Activated effector memory CD4-positive, alpha-beta T cell treated with Interleukin-2 at 50 U/mL for 16 hours (primary cell): ENCODE measurements at places on chromosomes 12 and 14.

DNA sequence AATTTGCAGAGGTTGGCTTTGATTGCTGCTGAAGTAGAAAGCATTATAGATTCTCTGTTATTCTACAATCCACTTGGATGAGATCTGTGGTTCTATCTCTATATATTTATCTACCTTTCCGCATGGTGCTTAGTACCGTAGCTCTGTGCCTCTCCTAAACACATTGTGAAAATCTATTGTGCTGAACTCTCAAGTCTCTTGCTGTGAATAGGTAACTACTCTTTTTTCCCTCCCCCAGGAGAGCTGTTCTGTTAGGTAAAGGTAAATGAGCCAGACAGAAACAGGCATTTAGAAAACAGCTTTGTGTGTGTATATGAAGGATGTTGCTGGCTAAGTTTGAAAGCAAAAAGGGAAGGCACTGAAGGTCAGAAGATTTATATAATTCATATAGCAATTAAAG lies 112.6 kb downstream of the BRMS1L start:
- DNase-seq: no peak

- no peak for DNase-seq
These were observed 19.5 kb downstream of the PLXNC1 start for GRCh38 chr12:94167756-94168416.

GRCh38 chr12:11807458-11807857 lies 158.0 kb downstream of the ETV6 start:
- DNase-seq: no peak

- DNase-seq: peak; percentile 72
These were observed 24.2 kb downstream of the SH2B3 start for GRCh38 chr12:111429828-111430432.

DNA sequence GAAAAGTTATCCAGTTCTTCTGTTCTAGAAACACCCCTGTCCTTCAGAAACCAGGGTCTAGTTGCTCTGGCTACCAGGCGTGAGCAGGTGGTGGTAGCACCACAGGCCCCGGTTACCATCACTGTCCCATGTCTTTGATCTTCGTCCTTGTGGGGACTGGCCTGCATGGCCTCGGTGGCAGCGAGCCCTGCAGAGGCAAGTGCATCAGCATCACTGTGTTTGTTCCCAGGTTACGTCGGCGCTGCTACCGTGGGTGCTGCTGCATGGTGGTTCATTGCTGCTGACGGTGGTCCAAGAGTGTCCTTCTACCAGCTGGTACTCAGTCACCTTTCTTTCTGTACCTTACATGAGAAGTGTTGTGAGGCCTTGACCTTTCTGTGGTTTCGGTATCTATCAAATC lies 58.9 kb downstream of the ANAPC7 start:
- DNase-seq: no peak

DNA sequence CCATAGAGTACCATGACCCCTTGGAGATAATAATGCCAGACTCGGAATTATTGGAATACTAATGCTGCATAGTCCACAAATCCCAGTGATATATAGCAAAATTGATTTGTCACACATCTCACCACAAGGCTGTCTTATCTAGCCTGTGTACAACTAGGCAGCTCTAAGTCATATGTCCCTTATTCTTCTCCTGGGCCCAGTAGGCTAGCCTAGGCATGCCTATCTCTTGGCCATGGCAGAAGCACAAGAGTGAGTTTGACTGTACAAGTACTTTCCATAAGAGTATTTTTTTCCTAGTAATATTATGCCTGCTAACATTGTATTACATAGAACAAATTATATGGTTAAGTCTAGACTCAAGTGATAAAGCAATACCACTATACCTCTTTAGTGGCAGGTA lies 1122.1 kb upstream of the SEL1L start:
- DNase-seq: no peak

- DNase-seq: no peak
These were observed 1.1 kb downstream of the MLXIP start for GRCh38 chr12:122079532-122080081.

DNA sequence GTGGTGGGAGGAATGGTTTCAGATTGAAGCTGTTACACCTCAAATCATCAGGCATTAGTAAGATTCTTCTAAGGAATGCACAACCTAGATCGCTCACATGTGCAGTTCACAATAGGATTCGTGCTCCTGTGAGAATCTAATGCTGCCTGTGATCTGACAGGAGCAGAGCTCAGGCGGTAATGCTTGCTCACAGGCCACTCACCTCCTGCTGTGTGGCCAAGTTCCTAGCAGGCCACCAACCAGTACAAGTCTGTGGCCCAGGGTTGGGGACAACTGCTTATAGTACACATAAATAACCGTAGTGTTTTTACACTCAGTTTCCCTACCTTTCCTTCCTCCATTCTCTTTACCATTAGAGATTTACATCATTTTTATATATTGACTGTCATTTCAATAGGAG lies 121.4 kb downstream of the SLCO1B3 start:
- DNase-seq: no peak

DNA sequence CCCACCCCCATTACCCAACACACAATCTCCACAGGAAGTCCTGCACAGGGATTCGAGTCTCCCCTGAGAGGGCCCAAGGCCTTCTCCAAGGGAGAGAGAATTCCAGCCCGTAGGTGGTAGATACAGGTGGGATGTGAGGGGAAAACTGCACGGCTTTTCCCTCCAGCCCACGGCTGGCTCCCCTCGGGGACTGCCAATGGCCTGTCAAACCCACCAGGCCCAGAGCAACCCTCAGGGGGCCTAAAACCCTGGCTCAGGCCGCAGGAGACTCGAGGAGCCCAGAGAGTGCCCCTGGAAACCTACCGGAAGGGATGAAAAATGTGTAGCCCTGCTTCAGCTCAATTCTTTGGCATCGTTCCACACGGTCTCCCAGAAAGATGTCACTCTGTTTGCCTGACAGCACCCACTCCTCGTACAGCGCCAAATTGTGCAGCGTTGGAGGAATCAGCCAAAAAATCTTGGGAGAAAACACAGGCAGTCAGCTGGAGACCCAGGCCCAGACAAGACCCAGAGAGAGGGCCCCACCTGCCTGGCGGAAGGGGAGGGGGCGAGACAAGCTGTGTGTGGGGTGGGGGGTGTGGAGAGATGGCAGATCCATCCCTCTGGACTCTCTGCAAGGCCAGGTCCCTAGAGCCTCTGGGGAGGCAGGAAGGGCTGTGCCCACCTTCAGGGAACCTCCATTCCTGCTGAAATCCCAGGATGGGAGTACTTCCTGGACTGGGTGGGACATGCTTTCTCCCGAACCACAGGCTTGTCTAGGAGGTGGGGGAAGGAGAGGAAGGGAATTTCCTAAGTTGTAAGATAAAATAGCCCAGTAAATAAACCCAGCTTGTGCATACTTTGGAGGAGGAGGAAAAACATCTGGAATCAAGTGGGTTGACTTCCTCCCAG lies 48.1 kb downstream of the KDM2B start:
- no peak for DNase-seq

GRCh38 chr12:19316425-19316824 lies 122.9 kb upstream of the AEBP2 start:
- DNase-seq: no peak

DNA sequence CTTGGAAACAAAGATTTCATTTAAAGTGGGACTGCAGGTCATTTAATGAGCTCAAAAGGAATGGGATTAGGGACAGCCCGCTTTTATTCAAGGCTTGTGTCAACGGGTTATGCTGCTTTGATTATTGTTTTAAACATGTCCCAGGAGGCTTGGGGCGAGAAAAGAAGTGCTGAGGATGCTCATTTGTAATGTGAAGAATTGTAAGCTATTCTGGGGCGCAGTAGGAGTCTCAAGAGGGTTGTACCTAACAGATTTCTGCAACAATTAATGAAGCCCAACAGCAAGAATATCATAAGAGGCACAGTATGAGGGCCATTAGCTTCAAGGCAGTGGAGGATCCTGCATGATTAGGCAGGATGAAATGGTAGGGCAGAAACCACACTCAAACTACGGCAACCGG lies 122.5 kb downstream of the KTN1 start:
- no peak for DNase-seq

GRCh38 chr14:32761381-32761968 lies 177.2 kb upstream of the NPAS3 start:
- DNase-seq: no peak

GRCh38 chr12:19925841-19926240 lies 442.5 kb upstream of the PDE3A start:
- no peak for DNase-seq

- DNase-seq: peak; percentile 41
These were observed 612 bp upstream of the FOXN3 start for GRCh38 chr14:89417465-89418225.

GRCh38 chr12:45223868-45224267 lies 8.0 kb downstream of the ANO6 start:
- DNase-seq: no peak

- DNase-seq: no peak
These were observed 92.5 kb downstream of the GPHN start for GRCh38 chr14:66600416-66600815.

DNA sequence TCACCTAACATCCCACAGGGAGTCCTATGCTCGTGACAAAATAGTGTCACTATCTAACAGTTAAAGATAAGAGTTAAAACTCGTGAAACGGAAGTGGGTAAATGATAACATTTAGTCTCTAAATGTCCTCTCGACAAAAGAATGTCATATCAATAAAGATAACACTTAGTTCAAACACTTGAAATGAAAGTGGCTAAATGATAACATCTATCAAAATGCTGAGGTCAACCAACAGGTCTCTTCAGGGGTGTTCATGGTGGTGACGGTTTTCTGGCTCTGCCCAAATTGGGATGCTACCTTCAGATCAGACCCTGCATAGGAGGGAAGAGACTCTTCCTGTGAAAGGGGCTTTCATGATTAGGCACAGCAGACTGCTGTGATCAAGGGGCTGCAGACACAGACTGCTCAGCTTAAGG lies 22.1 kb downstream of the IL26 start:
- DNase-seq: no peak

DNA sequence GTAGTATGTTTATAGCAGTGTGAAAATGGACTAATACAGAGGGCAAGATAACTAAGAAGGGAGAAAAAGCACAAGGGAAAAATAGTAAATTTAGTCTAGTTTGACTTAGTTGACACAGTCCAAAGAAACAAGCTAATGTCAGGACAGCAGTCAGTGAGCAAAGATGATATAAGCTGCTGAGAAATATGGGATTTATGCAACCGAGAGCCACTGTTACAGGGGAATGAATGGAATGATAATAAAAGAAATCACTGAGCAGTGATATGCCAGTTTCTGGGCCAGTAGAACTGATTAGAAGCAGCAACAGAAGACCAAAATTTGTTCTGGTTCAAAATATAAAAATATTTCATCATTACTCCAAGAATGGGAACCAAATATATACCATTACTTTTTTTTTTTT lies 60.1 kb downstream of the R3HDM2 start:
- no peak for DNase-seq

- DNase-seq: no peak
These were observed 268.2 kb downstream of the DPF3 start for GRCh38 chr14:72625689-72626088.

DNA sequence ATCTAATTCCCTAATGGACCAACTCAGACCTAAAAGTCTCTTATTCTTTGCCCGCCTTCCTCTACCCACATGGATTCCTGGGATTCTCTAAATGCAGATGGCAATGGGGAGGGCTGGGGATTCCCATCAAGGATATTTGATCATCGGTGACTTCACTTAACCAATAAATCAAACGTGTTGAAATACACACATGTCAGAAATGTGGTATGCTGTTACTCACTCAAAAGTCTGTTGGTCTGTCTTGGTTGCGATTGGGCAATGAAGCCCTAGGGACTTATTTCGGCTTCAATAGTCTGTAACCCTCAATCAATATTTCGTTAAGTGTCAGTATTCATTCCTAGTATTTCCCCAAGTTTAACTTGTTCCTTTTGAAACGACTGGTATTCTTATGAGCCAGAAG lies 117.2 kb upstream of the DIO3 start:
- no peak for DNase-seq

DNA sequence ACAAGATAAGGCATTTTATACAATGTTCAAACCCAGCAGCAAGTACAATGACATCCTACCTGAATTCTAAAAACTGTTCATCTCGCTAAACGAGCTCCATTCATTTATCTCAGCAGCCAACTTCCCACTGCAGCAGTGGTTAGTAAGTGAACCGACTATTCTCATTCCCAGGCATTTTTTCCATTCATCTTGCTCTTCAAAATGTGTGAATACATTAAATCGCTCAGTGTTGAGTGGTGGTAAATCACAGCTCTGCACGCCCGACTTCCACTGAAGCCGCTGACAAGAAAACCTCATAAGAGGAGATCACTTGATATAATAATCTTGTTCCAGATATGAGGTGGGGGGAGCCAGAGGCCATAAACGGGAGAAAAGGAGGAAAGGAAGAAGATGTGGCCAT lies 746.2 kb upstream of the USP15 start:
- no peak for DNase-seq

- DNase-seq: no peak
These were observed 53.2 kb downstream of the RPAP3 start for GRCh38 chr12:47652521-47653234.

- no peak for DNase-seq
These were observed 24.6 kb downstream of the LIN7A start for GRCh38 chr12:80912901-80913770.

GRCh38 chr14:77682158-77682553 lies 25.7 kb downstream of the ALKBH1 start:
- no peak for DNase-seq

DNA sequence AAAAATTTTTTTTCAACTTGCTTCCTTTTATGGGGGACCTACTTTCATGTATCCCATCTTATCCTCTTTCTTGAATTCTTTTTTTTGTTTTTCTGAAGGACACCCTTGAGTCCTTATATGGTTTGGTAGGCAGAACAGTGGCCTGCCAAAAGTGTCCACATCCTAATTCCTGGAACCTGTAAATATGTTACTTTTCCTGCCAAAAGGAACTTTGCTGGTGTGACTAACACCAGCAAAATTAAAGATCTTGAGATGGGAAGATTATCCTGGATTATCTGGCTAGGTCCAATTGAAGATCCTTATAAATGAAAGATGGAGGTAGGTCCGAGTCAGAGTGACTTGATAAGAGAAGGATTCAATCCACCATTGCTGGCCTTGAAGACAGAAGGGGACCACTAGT lies 5.3 kb downstream of the NUBPL start:
- DNase-seq: no peak
